ENCODE measurements at places on chromosomes 1 and 21.

DNA sequence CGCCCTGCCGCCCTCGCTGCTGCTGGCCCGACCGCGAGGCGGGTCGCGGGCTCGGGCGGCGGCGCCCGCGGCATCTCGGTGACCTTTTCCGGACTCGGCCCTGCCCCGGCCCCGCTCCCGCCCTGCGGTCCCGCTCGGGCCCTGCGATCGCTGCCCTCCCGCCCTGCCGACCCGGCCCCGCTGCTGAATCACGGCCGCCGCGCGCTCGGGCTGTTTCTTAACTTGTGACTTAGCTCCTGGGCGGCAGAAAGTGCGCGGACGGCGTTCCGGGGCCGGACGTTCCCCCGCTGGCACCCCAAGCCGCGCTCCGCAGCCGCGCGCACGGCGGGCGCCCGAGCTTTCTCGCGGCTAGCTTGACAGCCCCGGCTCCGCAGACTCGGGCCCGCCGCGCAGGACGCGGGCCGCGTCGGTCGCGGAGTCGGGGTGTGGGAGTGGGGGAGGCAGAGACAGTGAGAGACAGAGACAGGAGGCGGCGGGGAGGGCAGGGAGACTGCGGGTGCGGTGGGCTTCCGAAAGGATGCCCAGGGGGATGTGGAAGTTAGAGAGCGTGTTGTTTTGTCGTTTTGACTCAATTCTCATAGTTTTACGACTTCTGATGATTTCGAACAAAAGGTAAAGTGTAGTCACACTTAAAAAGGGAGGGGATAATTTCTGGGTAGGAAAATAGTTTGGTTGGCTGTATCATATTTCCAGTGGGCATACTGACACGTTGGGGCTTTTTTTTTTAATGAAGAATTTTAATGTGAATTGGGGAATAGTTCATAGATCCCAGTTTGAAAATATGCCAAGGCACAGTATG lies 49.8 kb downstream of the PRDM2 start:
- DNase-seq = peak; percentile 63

- DNase-seq = no peak
Observed at GRCh38 chr1:55287723-55288122, 72.6 kb upstream of the USP24 start.

DNA sequence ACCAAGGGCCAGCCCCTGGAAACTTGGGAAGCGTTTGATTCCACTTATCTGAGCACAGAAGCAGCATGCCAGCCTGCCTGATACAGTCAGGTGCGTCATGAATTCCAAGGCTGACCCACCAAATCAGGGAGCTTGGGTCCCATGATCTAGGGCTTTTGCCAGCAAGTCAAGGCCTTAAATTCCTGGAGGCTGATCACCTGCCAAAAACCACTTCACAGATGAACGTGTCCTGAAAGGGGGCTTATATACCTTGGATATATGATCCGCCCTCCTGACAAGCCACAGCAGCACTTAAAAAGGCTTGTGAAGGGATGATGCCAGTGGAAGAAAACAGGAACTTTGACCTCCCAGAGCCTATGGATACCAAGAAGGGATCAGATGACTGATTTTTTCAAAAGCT lies 24.0 kb upstream of the CLIC6 start:
- no peak for DNase-seq

DNA sequence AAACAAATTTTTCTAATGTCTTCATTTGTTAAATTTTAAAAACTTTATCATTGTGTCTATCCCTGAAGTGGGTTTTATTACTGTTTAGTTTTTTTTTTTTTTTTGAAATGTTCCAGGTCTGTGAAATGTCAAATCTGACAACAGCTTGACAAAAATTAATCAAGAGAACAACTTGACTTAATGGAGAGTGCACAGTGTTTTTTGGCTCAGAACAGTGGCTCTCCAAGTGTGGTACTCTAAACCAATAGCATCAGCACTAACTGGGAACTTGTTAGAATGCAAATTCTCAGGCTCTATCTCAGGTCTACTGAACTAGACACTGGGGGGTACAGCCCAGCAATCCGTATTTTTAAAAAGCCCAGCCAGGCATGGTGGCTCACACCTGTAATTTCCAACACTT lies 49.2 kb downstream of the ATP1B1 start:
- DNase-seq = no peak

GRCh38 chr1:66048011-66048410 lies 255.3 kb downstream of the PDE4B start:
- no peak for DNase-seq

DNA sequence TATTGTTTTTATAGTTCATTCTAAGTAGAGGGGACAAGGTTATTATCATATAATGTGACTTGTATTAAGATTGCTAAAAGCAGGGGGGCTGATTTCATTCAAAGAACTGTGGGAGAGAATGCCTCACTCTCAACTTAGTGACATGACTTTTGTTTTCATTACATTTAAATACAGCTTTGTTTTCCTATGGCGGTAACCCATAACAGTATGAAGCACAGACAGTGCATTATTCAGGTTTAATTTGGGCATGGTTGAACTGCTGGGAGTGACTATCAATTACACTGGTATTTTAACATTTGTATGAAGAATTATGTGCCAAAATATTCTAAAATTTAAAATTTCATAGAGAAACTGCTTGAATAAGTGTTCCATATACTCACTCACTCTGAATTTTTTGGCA lies 637.3 kb downstream of the USP25 start:
- DNase-seq = no peak

GRCh38 chr1:230517786-230518185 lies 91.7 kb upstream of the PGBD5 start:
- DNase-seq = peak; percentile 8

- no peak for DNase-seq
Observed at GRCh38 chr1:160432371-160432786, 32.0 kb downstream of the VANGL2 start.

- no peak for DNase-seq
Observed at GRCh38 chr1:163130225-163130856, 61.2 kb downstream of the RGS4 start.

DNA sequence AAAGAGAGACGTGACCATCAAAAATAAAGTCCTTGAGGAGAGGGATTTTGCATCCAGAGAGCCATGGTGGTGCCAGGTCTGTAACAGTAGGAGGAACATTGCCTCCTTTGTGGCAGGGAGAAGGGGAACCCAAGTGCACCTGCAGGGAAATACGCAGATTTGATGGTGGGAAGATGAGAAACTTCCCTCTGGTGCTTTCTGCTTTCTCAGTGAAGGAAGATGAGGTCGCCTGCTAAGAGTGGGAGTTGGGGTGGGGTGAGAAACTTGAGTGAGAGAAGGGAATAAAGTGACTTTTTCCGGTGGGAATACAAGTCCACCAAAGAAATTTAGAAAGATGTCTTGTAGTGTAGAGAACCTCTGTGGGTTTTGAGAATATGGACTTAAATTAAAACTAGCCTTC lies 9.1 kb downstream of the PLA2G4A start:
- DNase-seq = no peak

DNA sequence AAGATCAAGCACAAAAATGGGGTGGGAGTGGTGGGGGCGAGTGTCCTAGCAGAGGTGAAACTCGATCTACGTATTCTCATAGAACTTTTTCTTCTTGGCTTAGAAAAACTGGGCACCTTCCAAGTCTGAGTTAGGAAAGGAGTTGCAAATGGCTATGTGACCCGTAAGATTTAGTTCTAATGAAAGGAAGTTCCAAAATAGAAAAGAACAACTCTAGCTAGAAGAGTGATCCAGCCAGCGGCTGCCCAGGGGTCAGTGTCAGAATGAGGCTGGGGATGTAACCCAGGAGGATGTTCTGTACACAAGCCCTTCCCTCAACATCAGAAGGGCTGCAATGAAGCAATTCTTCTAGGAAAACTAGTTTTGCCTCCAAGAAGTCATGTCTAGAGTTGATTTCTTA lies 5.2 kb downstream of the MTARC1 start:
- no peak for DNase-seq

DNA sequence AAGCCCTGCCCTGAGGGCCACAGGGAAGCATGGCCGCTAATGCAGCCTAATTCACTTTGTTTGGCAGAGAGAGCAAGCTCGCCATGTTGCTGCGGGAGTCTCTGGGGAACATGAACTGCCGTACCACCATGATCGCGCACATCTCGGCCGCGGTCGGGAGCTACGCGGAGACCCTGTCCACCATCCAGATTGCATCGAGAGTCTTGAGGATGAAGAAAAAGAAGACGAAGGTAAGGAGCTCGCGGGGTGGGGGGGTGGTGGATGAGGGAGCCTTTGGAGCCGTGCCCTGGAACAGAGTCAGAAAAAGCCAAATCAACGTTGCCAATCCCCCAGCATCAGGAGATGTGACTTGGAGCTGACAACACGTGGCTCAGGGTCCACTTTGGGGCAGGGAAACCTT lies 529.4 kb downstream of the KIF26B start:
- no peak for DNase-seq

DNA sequence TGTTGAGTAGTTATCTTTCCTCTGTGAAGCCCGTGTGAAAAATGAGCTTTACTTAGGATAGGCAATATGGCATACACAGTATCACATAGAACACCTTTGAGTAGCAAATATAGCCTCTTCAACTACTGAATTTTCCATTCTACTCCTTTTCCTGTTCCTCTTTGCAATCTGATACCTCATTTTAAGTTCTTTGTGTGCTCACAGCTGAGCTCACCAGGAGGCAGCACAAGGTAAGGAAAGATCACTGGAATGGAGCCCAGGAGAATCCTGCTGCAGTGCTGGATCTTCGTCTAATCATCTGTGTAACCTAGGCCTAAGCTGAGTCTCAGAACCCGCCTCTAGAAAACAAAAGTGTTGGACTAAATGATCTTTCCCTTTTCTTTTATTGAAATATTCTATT lies 171.0 kb downstream of the LRRC40 start:
- DNase-seq = no peak

GRCh38 chr1:236064674-236065508 lies at the start of gene NID1:
TSS of gene NID1 (minus strand) at chr1:236065090. CDS start at chr1:236065079, 11 bp downstream.
- DNase-seq = no peak

DNA sequence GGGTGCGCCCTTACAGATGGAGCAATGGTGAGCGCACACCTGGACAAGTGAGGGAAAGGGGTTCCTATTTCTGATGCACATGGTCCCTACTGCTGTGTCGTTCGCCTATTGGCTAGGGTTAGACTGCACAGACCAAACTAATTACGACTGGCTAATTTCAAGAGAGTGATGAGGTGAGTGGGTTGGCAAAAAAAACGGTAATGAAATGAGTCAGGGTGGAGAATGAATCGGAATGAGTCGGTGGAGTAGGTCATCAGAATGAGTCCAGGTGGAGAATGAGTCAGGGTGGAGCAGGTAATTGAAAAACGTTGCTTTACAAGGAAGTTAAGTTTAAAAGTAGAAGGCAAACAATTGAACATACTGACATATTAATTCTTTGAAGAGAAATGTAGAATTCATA lies 79.8 kb downstream of the WDR4 start:
- no peak for DNase-seq

- no peak for DNase-seq
Observed at GRCh38 chr1:51131185-51131584, 29.2 kb downstream of the C1orf185 start.

DNA sequence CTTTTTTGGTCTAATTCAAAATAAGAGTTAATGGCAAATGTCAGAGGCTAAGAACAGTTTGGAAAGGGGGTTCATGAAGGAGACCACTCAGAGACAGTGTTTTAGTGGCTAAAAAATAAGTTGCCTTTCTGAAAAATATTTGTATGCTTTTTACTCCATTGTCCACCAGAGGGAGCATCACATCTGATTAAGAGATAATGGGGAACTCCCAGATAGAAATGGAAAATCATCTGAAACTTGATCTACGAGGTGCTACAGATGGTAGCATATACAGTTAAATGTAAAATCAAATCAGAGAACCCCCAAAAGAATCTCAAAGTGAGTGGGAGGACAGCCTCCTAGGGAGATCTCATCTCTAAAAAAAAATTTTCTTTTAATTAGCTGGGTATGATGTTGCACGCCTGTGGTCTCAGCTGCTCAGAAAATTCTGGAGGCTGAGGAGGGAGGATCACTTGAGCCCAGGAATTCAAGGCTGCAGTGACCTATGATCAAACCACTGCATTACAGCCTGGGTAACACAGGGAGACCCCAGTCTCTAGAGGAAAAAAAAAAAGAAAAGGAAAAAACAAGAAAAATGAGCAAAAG lies 9.7 kb downstream of the SMYD3 start:
- DNase-seq = no peak

GRCh38 chr1:31507676-31508530 lies 68.4 kb upstream of the TINAGL1 start:
- DNase-seq = no peak
